ENCODE measurements at places on chromosomes 13 and 19.
A peak's percentile ranks its signal among the peaks of the same experiment; 100 is the strongest.

GRCh38 chr19:38671654-38672053, 24.2 kb downstream of the ACTN4 start:
- no peak for DNase-seq

DNA sequence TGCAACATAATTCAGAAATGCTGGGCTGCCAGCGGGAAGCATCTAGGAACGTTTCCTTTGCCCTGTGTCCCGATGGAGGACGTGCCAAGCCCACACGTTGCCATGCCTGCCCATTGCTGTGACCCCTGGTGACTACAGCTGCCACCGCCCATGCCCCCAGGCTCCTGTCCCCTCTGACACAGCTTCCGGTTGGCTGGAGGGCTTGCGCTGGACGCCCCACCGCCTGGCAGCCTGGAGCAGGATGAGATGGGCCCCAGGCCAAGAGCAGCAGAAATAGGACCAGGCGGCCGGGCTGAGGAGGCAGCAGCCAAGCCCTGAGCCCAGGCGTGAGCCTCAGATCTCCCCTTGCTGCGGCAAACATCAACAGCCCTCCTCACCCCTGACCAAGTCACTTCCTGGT, 125.9 kb downstream of the COL4A2 start:
- no peak for DNase-seq

GRCh38 chr13:99199541-99200431, 868 bp upstream of the UBAC2 start:
- DNase-seq = no peak

DNA sequence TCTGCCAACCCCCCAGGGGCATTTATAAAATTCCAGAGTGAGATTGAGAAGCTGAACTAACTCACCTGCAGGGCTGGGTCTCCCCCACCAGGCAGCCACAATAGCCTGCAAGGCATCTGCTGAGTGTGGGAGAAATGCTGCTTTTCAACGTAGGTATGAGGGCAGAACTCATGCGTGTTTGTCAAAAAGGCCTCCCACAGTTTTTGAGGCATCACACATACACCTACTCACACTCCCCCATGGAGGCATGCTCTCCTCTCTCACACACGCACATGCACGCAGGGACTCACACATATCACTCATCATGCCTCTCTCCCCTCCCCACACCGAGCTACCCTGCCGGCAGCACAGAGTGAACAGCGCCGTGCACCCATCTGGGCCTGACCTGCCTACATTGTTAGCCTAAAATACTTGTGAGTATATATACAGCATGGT, 390.5 kb downstream of the FGF9 start:
- no peak for DNase-seq

DNA sequence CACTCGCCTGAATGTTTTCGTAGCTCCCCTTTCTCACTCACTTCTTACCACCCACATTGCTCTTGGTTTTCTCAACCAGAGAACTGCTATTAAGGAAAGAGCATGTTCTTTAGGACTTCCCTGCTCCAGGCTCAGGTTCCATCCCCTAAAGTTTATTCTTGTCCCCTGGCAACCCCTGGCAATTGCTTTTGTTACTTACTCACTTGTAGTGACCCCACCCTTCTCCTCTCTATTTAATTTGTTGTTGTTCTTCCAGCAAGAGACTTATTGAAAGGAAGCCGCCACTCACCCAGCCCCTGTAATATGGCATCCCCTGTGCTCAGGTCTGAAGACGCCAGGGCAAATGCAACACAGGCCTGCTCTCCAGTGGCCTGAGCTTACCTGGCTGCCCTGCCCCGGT, 233.7 kb upstream of the SOX21 start:
- no peak for DNase-seq

DNA sequence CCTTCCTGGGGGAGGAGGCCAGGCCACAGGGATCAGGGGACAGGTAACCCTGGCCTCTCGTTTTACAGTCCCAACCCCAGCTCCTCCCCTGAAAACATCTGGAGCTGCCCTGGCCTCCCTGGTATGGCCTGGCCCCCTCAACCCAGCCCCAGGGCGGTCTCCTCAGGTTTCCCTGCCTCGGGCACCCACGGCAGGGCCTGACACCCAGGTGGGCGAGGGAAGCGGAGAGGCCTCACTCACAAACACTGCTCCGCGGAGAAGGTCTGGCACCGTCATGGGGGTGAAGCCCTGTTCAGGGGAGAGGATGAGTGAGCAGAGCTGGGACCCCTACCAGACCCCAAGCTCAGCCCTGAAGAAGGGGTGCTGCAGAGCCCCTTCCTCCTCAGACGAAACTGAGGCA, 6.5 kb upstream of the CCER2 start:
- DNase-seq = no peak

- DNase-seq = no peak
Observed at GRCh38 chr13:43720780-43721397, 65.9 kb downstream of the ENOX1 start.

DNA sequence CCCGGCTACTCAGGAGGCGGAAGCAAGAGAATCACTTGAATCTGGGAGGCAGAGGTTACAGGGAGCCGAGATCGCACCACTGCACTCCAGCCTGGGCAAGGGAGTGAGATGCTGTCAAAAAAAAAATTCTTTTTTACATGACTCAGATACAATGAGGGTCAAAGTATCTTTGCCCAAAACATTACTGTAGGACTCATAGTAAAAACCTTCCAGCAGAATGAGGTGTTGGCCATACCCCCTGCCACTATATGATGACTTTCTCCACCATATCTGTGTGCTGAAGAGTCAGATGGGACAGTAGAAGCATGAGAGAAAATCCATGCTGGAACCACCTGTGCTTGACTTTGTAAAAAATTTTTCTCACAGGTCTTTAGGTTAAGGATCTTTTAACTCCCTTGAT, 86.7 kb downstream of the COL4A2 start:
- no peak for DNase-seq

- DNase-seq = no peak
Observed at GRCh38 chr13:75307370-75307949, 174.5 kb downstream of the TBC1D4 start.

GRCh38 chr13:107617527-107617926, 597.8 kb downstream of the LIG4 start:
- DNase-seq = no peak

DNA sequence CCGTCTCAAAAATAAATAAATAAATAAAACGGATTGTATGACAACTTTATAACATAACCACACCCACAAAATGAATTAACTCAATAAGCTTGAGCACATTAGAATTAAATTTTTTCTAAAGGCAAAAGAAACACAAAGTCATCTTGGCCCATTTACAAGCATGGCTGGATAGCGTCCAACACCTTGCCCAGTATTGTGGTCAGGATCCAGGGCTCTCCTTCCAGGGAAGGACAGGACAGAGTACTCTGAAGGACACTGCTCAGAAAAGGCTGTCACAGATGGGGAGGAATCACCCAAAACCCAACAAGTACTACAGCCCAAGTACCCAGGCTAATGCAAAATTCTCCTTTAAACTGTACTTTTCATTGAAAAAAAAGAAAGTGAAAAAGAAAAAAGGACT, 27.1 kb downstream of the SUGP2 start:
- DNase-seq = no peak

DNA sequence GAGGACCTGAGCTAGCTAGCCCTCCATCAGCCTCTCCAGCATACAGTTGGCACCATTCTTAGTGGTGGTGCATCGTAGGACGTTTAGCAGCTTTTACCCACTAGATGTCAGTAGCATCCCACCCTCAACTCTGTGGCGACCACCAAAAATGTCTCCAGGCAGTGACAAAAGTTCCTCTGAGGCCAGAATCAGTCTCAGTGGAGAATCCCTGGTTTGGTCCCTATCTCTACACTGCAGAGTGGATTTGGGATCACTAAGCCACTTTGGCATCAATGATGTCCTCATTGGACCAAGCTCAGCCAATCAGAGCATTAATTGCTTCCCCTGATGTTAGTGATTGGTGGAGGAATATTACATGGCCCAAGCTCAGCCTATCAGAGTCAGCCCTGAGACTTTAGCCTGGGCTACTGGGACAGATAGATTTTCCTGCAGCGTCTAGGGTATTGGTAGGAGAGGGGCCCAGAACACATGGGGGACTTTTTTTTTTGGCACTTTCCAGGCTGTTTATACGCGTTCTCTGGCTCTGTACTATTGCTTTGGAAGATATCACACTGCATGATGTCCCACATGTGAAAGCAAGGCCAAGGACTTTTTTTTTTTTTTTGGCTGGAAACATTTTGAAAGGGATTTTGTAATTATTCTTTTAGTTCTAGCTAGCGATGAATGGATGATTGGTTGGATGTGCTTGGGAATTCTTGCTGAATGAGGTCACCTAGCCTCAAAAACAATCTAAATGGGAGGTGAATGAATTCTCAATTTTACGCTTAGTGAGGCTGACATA, 7.0 kb downstream of the TMEM221 start:
- no peak for DNase-seq

DNA sequence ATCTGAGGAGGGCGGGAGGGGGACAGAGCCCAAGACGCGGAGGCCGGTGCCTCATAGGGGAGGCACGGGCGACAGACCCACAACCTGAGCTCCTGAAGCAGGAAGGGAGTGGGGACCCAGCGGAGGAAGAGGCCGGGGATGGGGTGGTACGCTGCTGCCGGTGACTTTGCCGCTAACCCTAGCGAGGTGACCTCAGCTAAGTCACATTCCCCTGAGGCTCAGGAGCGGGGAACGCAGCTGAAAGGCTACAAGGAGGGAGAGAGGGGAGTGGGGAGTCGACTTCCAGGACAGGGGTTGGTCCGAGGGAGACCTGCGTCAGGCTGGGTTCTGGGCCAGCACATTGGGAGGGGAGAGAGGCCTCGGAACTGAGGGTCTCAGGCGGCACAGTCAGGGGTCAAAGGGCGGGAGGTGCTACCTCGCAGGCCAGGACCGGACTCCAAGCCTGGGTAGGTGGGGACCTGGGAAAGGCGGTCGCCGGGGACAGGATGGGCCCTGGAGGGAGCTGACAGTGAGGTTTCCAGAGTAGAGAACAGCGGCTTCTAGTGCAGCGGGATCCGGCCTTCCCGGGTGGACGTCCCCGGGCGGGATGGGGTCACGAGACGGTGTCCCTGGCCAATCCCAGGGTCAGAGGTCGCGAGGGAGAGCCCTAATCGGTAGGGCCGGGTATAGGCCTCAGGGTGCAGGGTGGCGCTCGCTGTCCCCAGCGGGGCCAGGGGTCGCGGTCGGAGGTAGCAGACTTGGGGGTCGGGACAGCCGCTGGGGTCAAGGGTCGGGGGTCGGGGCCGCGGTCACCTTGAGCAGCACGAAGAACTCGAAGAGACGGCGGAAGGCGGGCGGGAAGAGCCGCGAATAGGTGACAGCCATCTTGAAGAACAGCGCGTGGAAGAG, 699 bp downstream of the TMEM259 start:
- no peak for DNase-seq

GRCh38 chr13:78334059-78334458, 269.3 kb downstream of the POU4F1 start:
- no peak for DNase-seq

DNA sequence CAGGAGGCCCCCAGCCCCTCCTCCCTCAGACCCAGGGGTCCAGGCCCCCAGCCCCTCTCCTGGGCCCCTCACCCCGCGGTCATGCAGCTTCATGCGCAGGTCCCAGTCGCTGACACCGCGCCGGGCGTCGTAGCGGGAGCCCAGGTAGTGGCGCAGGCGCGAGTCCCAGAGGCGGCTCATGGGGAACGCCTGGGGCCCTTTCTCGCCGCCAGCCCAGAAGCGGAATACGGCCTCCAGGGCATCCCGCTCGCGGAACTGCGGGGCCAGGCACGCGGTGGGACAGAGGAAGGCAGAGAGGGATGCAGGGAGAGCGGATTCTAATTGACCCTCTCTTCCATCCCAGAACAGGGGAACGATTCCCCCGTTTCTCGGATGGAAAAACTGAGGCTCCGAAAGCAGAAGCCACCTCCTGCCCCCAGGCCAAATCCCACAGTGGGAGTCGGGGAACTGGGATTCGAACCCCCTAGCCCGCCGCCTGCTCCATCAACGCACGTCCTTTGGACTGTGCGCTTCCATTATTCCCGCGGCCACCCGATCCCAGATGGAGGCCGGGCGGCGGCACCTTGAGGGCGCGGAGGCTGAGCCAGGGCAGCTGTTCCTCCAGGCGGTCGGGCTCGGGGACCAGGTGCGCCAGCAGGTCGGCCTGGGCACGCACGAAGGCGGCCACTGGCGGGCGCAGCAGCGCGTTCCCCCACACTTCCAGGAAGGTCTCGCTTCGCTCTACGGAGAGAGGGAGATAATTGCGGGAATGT, 4.2 kb upstream of the TNNI3 start:
- DNase-seq = no peak

- no peak for DNase-seq
Observed at GRCh38 chr13:79406597-79406908, 498 bp upstream of the RBM26 start.

- DNase-seq = no peak
Observed at GRCh38 chr13:99281811-99282263, 23.7 kb upstream of the GPR18 start.

- no peak for DNase-seq
Observed at GRCh38 chr13:111219950-111220349, 100.5 kb upstream of the TEX29 start.

DNA sequence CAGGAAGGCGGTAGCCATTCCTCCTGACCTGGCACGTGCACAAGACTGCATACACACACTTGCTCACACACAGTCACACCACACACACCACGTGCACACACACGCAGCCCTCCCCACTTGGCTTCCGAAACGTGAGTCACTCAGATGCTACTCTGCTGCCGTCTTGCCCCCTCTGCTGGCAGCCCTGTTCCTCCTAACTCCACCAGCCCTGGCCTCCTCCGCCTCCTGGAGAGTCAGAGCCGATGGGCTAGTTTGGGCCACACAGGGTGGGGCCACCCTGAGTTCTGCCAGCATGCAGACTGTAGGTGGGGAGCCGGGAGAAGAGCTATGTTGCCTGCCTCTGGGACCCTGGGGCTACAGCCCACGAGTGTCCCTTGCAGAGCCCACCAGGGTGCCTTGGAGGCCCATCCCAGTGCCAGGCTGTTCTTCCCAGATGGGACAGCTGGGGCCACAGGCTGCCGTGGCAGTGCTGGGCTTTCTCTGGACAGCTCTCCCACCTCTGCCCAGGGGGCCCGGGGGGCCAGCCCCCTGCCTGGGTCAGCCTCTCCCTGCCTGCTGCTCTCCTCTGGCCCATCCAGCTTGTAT, 12.1 kb downstream of the PIN1 start:
- DNase-seq = peak; percentile 87

GRCh38 chr13:49567491-49567890, 17.9 kb downstream of the RCBTB1 start:
- DNase-seq = no peak

DNA sequence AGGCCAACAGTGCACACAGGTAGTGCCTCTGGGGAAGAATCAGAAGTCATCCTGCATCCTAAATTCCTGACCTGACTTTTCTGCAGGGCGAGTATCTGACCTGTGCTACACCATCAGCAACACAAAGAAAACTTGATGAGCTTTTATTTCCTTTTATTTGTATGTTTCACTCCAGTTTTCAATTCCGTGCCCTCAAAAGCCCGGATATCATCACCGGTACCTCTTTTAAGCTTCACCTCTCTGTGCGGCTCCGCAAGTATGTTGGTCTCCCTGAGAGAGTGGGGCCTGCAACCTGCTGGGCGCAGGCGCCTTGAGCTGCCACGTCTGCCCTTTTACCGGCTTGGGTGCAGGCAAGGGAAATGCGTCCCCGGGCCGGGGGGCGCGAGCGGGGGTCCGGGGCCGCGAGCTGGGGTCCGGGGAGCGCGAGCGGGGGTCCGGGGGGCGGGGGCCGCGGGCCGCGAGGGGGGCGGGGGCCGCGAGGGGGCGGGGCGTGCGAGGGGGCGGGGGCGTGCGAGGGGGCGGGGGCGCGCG, 4.3 kb upstream of the DUXA start:
- DNase-seq = no peak

All from H4 (cell line).